Retina (tissue), 1 donor: ENCODE measurements at places on chromosomes 3 and 15.
A peak's percentile ranks its signal among the peaks of the same experiment; 100 is the strongest.

DNA sequence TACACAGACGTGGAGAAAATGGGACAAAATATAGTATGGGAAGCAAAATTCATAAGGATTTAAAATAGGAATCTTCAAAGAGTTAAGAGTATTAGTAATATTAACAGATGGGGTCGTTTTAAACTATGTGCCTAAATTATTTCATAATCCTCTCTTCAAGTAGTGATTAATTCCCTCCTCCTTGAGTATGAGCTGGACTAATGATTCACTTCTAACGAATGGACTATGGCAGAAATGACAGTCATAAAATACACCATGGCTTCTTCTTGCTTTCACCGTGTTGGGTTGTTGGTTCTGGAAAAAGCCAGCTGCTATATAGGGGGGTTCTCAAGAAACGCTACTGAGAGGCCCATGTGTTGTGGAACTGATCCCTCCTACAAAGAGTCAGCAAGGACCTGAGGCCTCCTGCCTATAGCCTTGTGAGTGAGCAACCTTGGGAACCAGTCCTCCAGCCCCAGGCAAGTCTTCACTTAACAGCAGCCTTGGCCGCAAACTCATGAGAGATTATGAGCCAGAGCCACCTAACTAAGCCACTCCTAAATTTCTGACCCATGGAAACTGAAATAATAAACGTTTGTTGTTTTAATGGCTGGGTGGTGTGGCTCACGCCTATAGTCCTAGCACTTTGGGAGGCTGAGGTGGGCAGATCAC, 64.8 kb upstream of the ABHD2 start:
- DNase-seq, result no peak

GRCh38 chr3:12916159-12916558, 74.8 kb upstream of the RPL32 start:
- no peak for DNase-seq

DNA sequence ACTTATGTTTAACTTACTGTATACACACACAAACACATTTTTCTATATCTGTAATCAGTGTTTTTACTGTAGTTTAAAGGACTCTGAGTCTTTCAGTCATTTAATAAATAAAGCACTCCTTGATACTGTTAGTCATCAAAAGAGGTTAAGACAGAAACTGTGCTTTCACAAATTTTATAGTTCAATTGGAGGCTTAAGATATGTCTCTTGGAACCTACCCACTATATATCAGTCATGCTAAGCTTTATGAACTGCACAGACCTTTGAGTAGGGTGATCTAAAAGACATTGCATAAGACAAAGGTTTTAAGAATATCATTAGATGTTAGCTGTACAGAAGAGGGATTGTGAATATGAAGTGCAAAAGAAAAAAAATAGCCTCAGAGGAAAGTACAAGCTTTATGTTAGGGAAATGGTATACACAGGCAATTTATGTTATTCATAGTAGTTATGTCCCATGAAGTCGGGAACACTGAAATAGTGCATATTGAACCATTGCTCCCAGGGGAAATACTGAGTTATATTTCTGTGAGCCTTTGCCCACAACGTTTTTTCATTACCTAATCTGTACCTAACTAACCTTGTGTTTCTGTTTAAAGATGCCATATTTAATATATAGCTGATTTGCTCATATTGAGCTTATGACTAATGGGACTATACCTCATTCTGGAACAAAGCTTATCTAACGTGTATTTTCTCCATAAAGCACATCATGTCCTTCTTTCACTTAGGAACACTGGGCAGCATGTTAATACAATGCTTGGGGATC, 19.7 kb downstream of the CHMP2B start:
- no peak for DNase-seq

- no peak for DNase-seq
Measured at GRCh38 chr3:164320962-164321361, 757.3 kb downstream of the SI start.

GRCh38 chr3:37944391-37944842, 46.2 kb upstream of the VILL start:
- no peak for DNase-seq

GRCh38 chr3:64266983-64267382, 41.7 kb upstream of the PRICKLE2 start:
- no peak for DNase-seq

DNA sequence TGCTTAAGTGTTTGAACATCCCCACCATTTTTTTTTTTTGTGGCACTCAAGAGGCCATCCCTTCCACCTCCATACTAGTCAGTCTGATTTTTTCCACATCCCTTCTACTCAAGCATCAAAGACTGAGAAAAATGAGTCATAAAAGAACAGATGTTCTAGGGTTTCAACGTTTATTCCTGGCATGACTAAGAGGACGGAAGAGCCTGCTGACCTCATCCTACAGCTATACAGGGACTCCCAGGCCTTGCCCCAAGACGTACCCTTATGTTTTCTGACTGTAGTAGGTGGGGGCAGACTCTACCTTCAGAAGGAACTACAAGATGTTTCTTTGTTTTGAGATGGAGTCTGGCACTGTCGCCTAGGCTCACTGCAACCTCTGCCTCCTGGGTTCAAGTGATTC, 3.3 kb upstream of the ITPKA start:
- no peak for DNase-seq

GRCh38 chr3:107928084-107928445, 162.8 kb downstream of the CD47 start:
- no peak for DNase-seq

DNA sequence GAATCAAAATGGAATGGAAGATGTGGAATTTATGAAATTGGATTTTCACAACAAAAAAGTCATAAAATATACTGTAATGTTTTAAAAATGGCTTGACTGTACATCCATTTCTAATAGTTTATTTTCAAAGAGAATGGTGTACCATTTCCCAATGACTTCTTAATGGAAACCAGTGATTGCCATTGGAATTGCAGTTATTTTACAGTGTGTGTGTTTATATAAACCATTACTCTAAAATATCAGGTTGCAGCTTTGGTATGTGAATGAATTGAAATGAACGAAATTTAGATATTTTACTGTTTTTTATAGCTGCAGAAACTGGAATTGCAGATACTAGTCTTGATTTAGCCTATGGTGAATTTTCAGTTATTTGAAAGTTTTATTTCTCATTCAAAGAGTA, 165.6 kb downstream of the UBE2E2 start:
- DNase-seq, result no peak

DNA sequence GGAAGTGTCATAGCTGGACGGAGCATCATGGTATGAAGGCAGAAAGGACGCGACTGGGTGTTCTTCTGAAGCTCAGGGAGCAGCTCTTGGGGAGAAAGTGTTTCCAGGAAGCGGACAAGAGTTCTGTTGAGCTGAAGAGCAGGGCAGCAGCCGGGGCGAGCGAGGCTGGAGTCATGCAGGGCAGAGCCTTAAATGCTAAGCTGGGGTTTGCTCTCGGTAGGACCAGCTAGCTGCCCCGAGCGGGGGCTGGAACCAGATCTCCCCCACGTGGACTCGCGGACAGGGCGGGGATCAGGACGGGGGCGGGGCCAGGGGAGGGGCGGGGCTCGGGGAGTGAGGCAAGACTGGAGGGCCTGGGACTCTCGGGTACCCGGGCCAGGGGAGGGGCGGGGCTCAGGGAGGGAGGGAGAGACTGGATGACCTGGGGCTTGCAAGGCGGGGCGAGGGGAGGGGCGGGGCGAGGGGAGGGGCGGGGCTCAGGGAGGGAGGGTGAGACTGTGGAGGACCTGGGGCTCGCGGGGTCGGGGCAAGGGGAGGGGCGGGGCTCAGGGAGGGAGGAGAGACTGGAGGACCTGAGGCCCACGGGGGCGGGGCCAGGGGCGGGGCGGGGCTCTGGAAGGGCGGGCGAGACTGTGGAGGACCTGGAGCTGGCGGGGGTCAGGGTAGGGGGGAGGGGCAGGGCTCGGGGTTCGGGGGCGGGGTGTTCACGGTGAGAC, 461 bp upstream of the FAH start:
- DNase-seq, result peak; percentile 62

- no peak for DNase-seq
Measured at GRCh38 chr15:81752974-81753373, 292.8 kb downstream of the MEX3B start.

- peak; percentile 72 for DNase-seq
Measured at GRCh38 chr3:127959873-127960272, 44.8 kb downstream of the KBTBD12 start.

DNA sequence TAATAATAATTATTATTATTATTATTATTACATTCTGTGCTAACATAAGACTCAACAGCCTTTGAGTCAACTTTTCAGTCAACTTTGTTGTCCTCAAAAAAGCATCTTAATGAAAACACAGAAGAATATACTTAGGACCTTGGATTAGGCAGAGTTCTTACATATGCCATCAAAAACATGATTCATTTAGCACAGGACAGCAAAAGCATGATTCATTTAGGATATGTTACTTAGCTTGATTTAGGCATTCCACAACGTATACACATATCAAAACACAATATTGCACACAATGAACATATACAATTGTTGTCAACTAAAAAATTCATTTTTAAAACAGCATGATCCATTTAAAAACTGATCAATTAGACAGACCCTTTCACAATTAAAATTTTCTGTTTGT, 213.0 kb downstream of the FMN1 start:
- DNase-seq, result no peak

GRCh38 chr3:135218304-135218703, 423.2 kb downstream of the EPHB1 start:
- DNase-seq, result no peak

- DNase-seq, result no peak
Measured at GRCh38 chr3:101149251-101149650, 156.0 kb upstream of the ABI3BP start.

DNA sequence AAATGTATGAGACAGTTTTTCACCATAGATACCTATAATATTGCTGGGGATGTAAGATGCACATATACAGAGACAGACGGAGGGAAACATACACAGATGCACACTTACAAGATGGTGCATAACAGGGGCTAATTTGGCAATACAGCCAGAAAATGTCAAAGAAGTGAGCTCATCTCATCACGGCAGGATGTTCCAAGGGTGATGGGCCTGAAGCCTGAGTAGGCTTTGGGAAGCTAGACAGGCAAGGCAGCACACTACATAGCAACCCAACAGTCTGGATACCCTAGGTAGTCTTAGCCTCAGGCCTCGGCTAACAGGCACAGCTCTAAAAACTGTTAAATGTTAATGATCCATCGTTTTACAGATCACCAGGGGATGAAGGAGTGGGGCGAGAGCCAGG, 148.5 kb downstream of the OSBPL10 start:
- no peak for DNase-seq

DNA sequence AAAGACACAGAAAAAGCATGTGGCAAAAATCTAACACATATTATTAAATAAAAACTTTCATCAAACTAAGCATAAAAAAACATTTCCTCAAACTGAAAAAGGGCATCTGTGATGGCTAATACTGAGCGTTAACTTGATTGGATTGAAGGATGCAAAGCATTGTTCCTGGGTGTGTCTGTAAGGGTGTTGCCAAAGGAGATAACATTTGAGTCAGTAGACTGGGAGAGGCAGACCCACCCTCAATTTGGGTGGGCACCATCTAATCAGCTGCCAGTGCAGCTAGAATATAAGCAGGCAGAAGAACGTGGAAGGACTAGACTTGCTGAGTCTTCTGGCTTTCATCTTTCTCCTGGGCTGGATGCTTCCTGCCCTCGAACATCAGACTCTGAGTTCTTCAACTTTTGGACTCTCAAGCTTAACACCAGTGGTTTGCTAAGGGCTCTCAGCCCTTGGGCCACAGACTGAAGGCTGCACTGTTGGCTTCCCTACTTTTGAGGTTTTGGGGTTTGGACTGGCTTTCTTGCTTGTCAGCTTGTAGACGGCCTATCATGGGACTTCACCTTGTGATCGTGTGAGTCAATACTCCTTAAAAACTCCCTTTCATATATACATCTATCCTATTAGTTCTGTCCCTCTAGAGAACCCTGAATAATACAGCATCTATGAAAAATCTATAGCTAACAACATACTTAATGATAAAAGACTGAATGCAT, 45.4 kb downstream of the DAZL start:
- DNase-seq, result no peak

DNA sequence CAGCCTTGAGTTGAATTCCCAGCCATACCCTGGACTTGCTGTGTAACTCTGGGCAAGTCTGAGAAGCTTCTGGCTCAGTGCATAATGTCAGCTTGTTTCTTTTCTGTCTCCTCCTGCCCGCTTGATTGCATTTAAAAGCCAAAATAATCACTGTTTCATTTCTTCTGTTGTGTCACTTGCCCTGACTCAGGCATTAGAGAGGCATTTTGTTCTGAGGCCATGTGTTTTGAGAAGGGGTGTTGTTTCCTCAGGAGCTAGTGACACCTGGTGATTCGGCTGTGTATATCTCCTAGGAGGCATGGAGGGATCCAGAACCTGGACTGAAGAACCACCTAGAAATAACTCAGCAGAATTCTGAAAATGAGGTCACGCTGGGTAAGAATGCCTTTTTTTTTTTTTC, 16.0 kb downstream of the WDR73 start:
- no peak for DNase-seq

GRCh38 chr3:33145901-33146580, 32.2 kb downstream of the CRTAP start:
- no peak for DNase-seq

- peak; percentile 16 for DNase-seq
Measured at GRCh38 chr15:75542386-75542797, 36.7 kb downstream of the PTPN9 start.

DNA sequence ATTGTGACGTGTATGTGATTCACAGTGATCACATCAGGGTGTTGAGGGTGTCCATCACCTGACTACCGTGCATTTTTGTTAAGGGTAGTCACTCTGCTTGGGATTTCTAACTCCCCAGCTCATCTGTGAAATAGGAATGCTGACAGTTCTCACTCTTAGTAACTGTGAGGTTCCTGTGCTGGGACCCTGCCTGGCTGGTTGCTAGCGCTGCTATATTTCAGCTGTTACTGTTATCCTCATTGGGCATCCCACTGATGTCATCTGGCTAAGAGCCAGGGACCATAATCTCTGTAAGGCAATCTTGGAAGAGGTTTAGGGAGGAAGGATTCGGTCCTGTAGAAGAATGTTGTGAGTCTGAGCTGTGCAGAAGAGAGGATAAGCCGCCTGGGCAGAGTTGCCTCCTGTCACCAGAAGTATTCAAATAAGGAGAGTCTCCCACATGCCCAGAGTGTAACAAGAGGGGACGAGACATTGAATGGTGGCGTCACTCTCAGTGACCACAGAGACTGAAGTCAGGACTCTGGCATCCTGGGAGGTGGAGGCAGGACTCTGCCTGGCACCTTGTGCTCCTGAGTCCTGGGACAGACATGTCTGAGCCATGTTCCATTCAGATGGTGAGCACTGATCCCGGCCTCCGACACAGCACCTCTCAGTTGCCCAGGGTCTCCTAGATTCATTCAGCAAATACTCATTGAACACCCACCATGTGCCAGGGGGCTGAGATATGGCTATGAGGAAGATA, 52.2 kb downstream of the FBLN2 start:
- DNase-seq, result no peak

DNA sequence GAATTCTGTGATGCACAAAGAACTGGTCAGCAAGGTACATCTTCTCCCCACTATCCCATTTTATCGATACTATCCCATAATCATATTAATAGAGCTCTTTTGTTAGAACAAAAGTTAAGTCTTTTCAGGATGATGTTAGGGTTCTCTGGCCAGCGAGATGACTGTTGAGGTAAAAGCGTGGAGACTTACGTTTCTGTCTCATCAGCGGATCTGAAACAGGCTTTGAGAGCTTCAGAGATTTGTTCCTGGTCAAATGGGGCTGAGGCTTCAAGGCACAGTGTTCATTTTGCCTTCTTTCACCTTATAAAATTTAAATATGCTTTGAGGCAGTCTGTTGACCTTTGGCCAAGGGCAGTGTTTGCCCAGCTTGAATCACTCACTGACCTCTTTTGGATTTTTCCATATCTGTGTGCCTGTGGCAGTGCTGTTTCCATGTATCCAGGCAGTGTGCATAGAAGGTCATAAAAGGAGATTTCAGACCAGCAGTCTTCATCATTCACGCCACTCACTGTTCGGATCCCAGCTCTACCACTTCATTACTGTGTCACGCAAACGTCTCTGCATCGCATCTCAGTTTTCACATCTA, 3.1 kb downstream of the ADAMTSL3 start:
- no peak for DNase-seq
